PC-9 (cell line): ENCODE measurements at places on chromosomes 4 and X. TPM values are rescaled to one million over a fixed set of nuclear protein-coding genes. Genes with fewer than 3 reads are reported as not detected.

The SAGE1 gene
- total RNA-seq: not detected in 2 replicates

The GPR78 gene
- total RNA-seq: 56.6 and 68.2 TPM in 2 replicates

The RASSF6 gene
- total RNA-seq: 0.40 and 0.59 TPM in 2 replicates

The CYBB gene
- total RNA-seq: 0.13 and 0.31 TPM in 2 replicates

The TKTL2 gene
- not detected in 2 replicates for total RNA-seq

The CT45A1 gene
- not detected in 2 replicates for total RNA-seq

The MTMR8 gene
- total RNA-seq: 0.58 and 1.9 TPM in 2 replicates

DNA sequence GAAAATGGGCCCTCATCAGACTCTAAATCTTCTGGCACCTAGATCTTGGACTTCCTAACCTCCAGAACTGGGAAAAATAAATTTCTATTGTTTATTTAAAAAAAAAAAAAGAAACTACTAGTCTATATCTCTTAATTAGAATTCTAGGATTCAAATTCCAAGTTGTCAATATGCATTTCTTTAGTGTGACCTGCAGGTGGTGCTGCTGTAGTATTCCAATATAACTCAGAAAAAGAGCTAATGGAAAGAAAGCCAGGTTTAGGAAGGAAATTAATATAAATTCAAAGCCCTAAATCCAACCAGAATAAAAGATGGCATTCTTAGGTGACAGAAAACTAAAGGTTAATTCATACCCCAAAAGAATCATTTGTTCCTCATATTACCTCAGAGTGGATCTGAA lies 80.0 kb upstream of the NALF2 start:
- no peaks in the 10 kb centered on the region for H3K4me1 ChIP-seq
- H3K27me3 ChIP-seq: 0 out of 2 replicates have a peak, but pooled peaks cover 3% of the 10 kb centered on the region
- no peak overlapping the region for H3K4me3 ChIP-seq

DNA sequence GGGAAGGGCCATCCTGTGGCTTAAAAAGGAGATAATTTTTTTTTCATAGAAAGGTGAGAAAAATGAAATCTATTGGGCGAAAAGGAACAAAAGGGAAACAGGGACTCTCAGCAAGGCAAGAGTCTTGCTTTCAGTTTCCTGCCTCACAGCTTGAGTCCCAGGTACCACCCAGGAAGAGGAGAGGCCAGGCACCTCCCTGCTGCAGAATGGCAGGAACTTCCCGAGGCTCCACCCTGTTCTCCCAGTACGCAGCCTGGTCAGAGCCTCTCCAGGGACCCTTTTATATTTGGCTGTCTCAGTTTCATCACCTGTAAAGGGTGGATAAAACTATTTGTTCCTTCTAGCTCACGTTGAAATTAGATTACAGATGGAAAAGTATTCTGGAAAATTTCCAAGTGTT lies 33.8 kb downstream of the UCHL1 start:
- H3K4me3 ChIP-seq: no peak overlapping the region
- H3K27me3 ChIP-seq: no peaks in the 10 kb centered on the region
- peaks cover 28% of the 10 kb centered on the region for H3K4me1 ChIP-seq
- no peak for DNase-seq

DNA sequence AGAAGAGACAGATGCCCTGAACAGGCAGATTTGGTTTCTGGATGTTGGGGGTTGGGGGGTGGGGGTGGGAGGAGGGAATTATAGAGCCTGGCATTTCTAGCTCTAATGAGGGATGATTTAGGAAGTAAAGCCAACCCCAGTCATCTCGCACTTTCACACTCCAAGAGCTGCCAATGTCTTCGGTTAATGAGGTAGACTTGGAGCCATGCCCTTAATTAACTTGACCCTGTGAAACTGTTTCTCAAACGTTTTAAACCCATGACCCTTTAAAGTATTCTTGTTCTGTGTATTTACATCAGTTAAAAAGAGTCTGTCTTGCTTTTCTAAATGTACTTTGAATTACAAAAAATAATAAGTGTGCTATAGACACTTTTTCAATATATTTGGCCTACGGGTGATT lies 466.9 kb downstream of the FAT4 start:
- no peak overlapping the region for H3K27ac ChIP-seq
- H3K4me1 ChIP-seq: no peaks in the 10 kb centered on the region
- no peak overlapping the region for H3K4me3 ChIP-seq
- no peak for DNase-seq

DNA sequence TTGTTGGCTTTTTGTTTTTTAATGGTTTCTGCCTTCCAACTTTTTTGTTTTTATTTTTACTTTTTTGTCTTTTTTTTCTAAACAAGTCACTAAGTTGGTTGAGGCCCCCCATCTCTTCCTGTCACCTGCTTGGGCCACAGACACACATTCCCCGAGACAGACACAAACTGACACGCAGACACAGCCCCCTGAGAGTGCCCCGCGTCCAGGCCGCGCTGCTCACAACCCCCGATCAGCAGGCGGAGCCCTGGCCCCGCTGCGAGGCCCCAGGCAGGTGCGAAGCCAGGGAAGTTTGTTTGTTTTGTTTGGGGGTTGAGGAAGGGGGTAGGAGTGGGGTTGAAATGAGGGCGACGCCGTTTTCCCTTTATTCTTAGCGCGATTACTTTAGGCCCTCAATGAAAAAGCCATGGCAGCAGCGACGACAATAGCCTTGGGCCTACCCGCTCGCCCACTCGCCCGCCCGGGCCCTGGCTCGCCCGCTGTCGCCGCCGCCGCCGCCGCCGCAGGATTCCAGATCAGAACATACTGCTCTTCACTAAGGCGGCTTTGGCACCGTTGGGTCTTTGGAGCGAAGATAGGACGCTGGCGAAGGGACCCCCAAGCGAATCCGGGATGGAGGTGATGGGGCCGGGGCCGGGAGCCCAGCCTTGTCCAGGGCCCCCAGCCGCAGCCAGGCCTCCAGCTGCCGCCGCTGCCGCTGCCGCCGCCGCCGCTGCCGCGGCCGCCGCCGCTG lies 3.1 kb downstream of the PHOX2B start:
- no peak for DNase-seq
- no peak overlapping the region for H3K4me3 ChIP-seq
- H3K36me3 ChIP-seq: no peaks in the 10 kb centered on the region

- H3K4me1 ChIP-seq: no peaks in the 10 kb centered on the region
- H3K4me3 ChIP-seq: no peak overlapping the region
- DNase-seq: no peak
- H3K36me3 ChIP-seq: no peaks in the 10 kb centered on the region
- H3K27ac ChIP-seq: no peak overlapping the region
Observed at GRCh38 chr4:59920416-59920815, 1279.7 kb upstream of the ADGRL3 start.

DNA sequence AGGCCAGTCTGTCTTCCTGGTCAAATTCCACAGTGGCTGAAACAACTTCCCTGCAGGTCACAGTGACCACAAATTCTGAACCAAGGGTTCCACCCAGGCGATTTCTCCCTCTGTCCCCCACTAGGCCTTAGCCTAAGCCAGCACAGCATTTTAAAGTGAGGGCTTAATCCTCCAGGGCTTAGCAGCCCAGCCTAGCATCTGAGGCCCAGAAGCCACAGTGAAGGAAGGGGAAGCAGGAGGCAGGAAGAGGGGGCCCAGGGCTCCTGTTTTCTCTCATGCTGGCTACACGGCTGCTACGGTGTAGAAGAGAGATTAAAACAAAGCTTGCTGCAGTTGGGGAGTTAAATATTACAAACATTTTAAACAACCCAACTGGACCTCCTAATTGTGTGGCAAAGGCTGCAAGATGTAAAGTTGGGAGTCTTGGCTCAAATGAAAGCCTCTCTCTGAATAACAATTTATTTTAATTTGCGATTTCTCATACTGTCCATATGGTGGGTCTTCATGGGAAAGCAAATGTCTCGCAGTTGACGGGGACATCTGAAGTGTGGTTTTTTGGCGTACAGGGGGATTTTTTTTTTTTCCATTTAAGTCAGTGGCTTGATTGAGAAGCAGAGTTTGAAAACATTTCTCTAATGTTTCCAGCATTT lies 170.8 kb upstream of the RAI2 start:
- no peaks in the 10 kb centered on the region for H3K27me3 ChIP-seq
- DNase-seq: no peak
- no peaks in the 10 kb centered on the region for H3K36me3 ChIP-seq
- H3K4me3 ChIP-seq: no peak overlapping the region
- no peaks in the 10 kb centered on the region for H3K4me1 ChIP-seq
- H3K27ac ChIP-seq: no peak overlapping the region

DNA sequence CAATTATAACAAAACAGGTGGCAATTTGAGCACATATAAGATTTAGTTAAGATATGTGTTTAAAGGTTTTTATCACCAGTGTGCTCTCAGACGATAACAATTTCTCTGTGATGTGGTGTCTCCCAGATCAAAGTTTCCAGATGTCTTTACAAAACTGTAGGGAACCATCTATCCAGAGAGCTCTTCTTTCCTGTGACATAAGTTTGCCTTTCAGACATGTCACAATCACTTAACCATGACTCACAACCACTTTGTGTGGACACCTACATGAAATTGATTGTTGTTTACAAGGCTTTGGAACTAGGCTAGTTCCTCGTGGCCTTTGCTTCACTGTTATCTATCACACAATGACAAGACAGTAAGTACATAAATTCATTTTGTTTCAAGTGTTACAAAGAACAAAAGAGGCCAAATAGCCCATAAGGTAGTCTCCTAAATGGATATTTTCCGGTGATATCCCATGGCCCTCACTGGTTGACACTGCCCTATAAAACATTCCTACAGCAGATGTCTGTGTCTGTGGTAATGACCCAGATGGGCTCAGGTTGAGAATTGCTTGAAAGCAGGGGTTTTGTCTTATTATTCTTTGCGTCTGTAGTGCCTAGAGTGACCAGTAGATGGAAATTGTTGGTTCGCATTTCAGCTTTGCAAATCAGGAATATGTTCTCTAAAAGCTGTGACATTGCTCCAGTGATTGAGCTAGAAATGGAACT lies 297.8 kb upstream of the FAM241A start:
- no peak for DNase-seq
- no peaks in the 10 kb centered on the region for H3K4me1 ChIP-seq
- H3K36me3 ChIP-seq: no peaks in the 10 kb centered on the region
- H3K4me3 ChIP-seq: no peak overlapping the region

DNA sequence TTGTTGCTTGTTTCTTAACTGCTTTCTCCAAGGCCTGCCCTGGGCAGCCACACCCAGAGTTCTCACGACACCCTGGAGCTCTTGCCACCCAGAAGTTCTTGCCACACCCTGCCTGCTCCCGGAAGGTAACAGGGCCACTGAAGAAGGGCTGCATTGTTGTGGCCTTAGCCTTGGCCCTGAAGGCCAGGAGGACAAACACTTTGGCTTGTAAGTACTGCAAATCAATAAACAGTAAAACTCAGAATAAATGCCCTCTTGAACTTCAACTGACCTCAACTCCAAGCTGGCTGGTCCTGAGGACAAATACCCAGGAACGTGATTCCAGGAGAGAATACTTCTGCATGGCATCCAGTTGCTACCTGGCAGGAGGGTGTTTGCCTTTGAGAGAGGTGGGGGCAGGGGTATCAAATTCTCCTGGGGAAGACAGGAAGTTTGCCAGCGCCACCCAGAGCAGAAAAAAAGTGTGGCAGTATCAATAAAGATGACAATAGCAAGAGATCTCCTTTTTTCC lies 54.1 kb downstream of the TLR10 start:
- H3K27me3 ChIP-seq: no peaks in the 10 kb centered on the region
- peak; percentile 99 for DNase-seq
- no peak overlapping the region for H3K4me3 ChIP-seq
- H3K27ac ChIP-seq: peak overlapping the region; percentile 78

GRCh38 chr4:158788516-158788915 lies 19.7 kb downstream of the FNIP2 start:
- no peaks in the 10 kb centered on the region for H3K27me3 ChIP-seq
- no peak overlapping the region for H3K27ac ChIP-seq
- H3K4me3 ChIP-seq: no peak overlapping the region
- no peaks in the 10 kb centered on the region for H3K4me1 ChIP-seq
- no peaks in the 10 kb centered on the region for H3K36me3 ChIP-seq

- H3K27ac ChIP-seq: no peak overlapping the region
- H3K36me3 ChIP-seq: no peaks in the 10 kb centered on the region
- H3K27me3 ChIP-seq: no peaks in the 10 kb centered on the region
- no peak overlapping the region for H3K4me3 ChIP-seq
- H3K4me1 ChIP-seq: no peaks in the 10 kb centered on the region
Observed at GRCh38 chr4:61143461-61143860, 56.7 kb upstream of the ADGRL3 start.

- no peaks in the 10 kb centered on the region for H3K36me3 ChIP-seq
- H3K4me3 ChIP-seq: no peak overlapping the region
- no peak for DNase-seq
- peak overlapping the region; percentile 78 for H3K27ac ChIP-seq
- H3K4me1 ChIP-seq: peaks cover 19% of the 10 kb centered on the region
- no peaks in the 10 kb centered on the region for H3K27me3 ChIP-seq
Observed at GRCh38 chr4:147371661-147372060, 109.2 kb upstream of the EDNRA start.

GRCh38 chrX:132776486-132777210 lies 181.8 kb downstream of the HS6ST2 start:
- no peak overlapping the region for H3K27ac ChIP-seq
- H3K36me3 ChIP-seq: no peaks in the 10 kb centered on the region
- no peaks in the 10 kb centered on the region for H3K27me3 ChIP-seq

DNA sequence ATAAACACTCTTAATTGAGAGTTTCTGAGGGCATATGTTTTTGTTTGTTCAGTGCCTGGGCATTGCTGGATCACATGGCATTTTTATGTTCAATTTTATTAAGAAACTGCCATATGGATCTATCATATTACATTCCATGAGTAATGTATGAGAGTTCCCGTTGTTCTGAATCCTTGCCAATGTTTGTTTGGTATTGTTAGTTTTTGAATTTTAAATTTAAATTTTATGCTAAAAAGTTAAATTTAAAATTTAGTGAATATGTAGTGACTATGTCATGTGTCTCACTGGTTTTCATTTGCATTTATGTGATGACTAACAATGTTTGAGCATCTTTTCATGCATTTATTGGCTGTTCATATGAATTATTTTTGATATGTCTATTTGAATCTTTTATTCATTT lies 54.8 kb upstream of the GEMIN8 start:
- no peaks in the 10 kb centered on the region for H3K36me3 ChIP-seq
- no peaks in the 10 kb centered on the region for H3K4me1 ChIP-seq
- H3K4me3 ChIP-seq: no peak overlapping the region
- no peaks in the 10 kb centered on the region for H3K27me3 ChIP-seq

GRCh38 chr4:5785806-5786680 lies 75.0 kb downstream of the EVC start:
- H3K27ac ChIP-seq: peak overlapping the region; percentile 52
- no peak overlapping the region for H3K4me3 ChIP-seq
- H3K36me3 ChIP-seq: no peaks in the 10 kb centered on the region
- peaks cover 9% of the 10 kb centered on the region for H3K4me1 ChIP-seq
- no peaks in the 10 kb centered on the region for H3K27me3 ChIP-seq
